ENCODE measurements at places on chromosomes 1 and 21. TPM values are rescaled to one million over a fixed set of nuclear protein-coding genes. Genes with fewer than 3 reads are reported as not detected.

CCDC181 gene
- 6.4 TPM for total RNA-seq

DNA sequence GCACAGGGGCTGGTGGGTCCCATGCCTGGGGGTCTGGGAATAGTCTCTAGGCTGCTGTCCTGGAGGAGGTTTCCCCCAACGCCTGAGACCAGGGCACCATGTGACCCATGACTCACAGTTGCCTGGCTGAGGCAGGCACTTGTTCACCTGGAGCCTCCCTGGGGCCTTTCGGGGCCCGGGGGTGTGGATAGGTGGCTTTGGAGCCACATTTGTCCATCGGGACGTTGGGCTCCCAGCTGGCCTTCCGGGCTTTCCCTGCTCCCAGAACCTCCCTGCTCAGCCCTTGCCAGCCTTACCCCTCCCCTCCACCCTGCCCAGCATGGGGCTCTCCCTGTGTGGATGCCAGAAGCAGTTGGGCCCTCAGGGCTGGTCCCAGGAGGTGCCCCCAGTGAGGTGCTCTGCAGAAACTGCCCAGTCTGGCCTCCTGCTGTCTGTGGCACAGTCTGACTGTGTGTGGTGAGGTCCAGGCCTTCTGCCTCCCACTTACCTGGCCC, 14.2 kb downstream of the COL6A1 start:
- no peak for DNase-seq

- no peak for DNase-seq
Measured at GRCh38 chr1:15825800-15826199, 18.4 kb upstream of the UQCRHL start.

- DNase-seq: no peak
Measured at GRCh38 chr1:147613506-147613905, 56.8 kb downstream of the ACP6 start.

- no peak for DNase-seq
Measured at GRCh38 chr1:168234846-168235547, 9.2 kb downstream of the SFT2D2 start.

SCP2 gene
- 72.7 TPM for total RNA-seq

AGTRAP gene
- total RNA-seq: 4.2 TPM

DNA sequence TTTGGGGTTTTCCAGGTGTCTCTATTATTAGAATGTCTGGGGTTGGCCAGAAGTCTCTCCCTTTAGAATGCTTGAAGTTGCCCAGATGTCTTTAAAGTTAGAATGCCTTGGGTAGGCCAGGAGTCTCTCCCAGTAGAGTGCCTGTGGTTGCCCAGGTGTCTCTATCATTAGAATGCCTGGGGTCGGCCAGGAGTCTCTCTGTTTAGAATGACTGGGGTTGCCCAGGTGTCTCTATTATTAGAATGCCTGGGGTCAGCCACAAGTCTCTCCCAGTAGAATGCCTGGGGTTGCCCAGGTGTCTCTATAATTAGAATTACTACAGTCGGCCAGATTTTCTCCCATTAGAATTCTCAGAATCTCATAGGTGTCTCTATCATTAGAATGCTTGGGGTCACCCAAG, 55.2 kb downstream of the RNF187 start:
- DNase-seq: no peak

GRCh38 chr1:18556364-18556763, 74.3 kb upstream of the PAX7 start:
- DNase-seq: no peak
